ENCODE measurements at places on chromosomes 4 and X.

GRCh38 chr4:163738521-163738920, 244.0 kb downstream of the TMA16 start:
- DNase-seq, result no peak

- DNase-seq, result no peak
Measured at GRCh38 chrX:68829582-68830418, 979 bp downstream of the EFNB1 start.

DNA sequence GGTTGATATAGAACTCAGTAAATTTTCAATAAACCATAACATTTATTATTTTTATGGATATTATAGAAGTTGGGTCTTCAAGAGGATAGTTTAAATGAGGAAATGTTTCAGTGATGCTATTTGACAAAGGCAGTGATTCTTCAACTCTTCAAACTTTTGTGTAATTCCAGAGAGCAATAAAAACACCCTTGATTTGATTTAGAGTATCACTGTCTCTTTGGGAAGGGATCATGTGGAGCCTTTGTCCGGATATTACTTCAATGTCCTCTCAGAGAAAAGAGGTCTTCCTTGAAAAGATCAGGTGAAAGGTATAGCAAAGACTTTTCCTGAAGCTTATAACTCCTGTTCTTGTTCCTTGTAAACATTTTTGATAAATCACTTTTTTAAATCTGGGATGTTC, 23.3 kb downstream of the GLRA3 start:
- no peak for DNase-seq

DNA sequence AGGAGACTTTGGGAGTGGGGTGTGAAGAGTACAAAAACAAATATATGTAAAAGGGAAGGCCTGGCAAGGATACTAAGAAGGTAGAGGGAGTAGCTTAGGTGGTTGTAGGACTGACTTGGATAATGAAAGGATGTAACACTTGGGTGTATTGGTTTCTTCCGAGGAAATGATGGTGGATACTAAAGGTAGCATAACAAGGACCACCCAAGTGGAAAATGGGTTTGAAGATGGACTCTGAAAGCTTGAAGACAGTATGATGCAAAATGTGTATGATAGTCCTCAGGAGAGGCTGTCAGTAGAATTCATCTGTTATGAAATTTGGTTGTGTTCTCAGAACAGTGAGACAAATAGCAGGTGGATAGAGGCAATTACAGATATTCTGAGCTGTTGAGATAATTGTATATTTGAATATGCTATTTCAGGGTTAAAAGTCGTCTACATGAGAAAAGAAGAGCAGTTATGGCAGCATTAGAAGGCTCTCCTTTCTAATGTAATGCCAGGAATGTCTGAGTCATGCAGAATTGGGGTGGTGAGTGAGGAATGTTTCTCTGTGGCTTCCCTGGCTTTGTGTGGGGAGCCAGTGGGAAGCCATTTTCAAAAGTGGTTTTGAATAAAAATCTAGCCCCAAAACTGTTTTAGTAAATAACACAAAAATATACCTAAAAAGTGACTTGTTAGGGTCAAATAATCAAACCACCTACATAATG, 75.6 kb downstream of the FHIP1A start:
- DNase-seq, result no peak

- no peak for DNase-seq
Measured at GRCh38 chrX:17913801-17914200, 52.7 kb upstream of the RAI2 start.

GRCh38 chrX:38183596-38183995, 37.1 kb downstream of the SRPX start:
- DNase-seq, result no peak

DNA sequence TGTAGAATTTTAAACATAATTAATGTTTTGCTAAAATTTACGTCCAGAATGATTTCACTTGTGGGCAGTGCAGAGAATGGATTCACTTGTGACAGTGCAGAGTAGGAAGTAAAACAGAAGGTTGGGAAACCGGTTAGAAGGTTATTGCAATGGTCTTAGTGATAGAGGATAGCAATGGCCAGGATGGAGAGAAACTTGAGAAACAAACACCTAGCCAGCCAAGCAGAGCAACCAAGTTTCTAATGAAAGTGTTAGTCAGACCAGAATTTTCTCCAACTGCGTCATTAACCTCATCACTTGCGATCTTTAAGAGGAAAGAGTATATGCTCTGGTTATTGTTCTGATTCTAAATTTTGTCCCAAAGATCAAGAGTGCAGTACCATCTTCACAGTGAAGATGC, 50.0 kb upstream of the TBC1D9 start:
- no peak for DNase-seq

DNA sequence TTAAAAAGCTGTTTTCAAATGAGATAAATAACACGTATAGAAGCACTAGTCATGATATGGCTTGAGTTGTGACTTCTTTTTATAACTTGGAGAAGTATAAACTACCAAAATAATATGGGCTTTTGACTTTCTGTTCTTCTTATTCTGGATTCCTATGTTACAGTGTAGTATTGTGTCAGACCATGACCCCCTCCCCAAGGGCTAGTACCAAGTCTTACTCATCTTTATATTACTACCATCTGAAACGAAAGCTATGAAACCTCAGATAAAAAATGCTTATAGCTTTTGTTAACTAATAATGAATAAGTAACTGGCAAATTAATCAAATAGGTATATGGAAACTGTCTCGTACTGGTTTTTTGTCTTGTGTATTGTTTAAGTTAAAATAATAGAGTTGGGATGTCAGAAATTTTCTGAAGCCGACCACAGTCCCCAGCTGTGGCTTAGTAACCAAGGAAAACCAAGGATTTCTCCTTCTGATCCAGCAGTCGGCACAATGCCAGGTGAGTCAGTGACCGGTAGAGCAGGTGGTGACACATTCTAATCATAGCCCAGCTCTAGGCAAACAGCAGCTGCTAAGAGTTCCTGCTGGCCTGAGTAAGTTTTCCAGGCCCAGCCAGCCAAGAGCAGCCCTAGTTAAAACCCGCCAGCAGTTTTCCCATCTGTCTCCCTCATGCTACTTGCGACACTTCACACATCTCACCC, 163.3 kb upstream of the PRDX4 start:
- no peak for DNase-seq

GRCh38 chr4:86596807-86597206, 2.7 kb downstream of the PTPN13 start:
- no peak for DNase-seq

- DNase-seq, result no peak
Measured at GRCh38 chr4:26204911-26205370, 115.9 kb upstream of the RBPJ start.

DNA sequence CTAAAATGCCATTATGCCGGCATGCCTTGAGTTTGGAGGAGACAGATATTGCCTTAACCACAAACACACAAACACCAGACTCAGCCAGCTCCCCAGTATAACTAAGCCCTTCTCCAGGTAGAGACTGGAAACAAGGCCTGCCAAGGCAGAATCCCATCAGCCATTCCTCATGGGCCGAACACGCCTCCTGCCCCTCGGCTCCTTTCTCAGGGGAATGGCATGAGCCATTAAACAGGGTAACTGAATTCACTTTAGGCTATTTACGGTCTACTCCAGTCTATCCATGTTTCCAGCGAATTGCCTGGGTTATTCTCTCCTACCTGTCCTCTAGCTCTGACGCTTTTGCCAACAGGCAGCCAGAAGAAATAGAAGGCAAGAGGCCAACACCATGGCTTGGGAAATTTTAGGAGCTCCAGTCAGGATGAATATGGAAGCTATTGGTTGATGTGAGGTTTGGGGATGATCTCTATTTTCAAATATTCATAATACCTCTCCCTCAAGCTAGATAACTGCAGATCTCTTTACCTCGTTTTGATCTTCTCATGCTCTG, 4.9 kb downstream of the SEL1L3 start:
- no peak for DNase-seq

DNA sequence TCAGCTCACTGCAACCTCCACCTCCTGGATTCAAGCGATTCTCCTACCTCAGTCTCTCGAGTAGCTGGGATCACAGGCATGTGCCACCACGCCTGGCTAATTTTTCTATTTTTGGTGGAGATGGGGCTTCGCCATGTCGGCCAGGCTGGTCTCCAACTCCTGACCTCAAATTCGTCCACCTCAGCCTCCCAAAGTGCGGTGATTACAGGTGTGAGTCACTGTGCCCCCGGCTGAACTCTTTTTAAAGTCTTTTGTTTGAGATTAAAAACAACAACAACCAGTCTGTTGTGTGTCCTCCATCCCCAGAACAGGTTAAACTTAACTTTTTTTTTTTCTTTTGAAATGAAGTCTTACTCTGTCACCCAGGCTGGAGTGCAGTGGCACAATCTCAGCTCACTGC, 36.3 kb upstream of the RBPJ start:
- DNase-seq, result no peak

- DNase-seq, result no peak
Measured at GRCh38 chr4:14896656-14897175, 105.6 kb upstream of the CPEB2 start.

DNA sequence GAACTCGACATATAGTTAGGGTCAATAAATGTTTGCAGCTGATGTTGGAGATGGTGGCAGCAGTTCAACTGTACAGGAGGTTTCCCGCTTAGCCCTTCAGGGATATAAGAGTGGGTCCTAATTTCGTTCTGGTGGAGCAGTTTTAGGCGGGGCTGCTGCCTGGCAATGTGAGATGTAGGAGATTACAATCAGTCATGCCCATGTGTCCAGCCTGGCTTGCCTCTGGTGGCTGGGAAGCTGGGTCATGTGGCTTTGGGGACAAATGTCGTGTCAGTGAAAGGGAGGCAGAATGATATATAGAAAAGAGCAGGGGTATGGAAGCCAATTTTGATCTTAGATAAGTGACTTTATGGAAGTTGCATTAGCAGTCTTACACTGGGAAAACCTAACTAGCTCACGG, 129.4 kb downstream of the CLCN4 start:
- DNase-seq, result no peak

GRCh38 chr4:119149110-119149509, 13.5 kb downstream of the MYOZ2 start:
- DNase-seq, result no peak

DNA sequence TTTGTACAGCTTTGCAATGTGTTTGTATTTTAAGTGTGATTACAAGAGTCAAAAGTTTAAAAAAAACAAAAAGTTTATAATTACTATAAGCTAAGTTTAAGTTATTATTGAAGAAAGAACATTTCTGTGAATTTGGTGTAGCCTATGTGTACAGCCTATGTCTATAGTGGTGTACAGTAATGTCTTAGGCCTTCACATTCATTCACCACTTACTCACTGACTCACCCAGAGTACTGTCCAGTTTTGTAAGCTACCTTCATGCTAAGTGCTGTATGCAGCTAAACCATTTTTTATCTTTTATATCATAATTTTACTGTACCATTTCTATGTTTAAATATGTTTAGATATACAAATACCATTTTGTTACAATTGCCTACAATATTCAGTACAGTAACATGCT, 182.3 kb downstream of the RPA4 start:
- DNase-seq, result no peak

DNA sequence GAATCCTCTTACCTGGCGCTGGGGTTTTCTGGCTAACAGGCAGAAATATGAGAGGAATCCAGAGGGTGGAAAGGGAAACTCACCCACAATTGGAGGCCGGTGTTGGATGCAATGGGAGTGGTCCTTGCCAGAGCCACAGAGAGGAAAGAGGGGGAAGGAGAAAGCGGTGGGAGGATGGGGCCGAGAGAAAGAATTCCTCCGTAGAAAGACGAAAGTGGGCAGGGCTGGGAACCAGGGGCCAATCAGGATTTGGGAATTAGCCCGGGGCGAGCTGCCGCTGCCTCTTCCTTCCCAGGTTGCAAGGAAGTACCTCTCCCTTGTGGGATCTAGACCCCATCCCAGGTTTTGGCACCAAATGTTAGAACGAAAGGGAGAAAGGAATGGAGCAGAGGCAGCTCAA, 83.1 kb upstream of the SPIN4 start:
- DNase-seq, result no peak

DNA sequence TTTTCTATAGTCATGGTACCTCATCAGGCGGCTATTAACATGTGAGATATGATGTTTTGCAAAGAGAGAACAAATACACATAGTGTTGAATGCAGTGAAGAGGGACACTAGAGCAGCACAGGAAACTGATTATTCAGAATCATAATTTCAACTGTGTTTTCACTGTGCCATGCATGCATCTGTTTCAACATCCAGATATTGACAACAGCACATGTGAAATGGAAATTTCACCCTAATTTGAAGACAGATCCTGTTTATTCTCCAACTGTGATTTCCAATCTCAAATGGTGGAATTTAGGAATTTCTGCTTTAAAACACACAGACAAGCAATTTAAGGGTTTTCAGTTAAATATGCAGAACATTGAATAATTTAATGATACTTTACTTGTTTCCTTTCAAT, 288.6 kb downstream of the KCTD8 start:
- DNase-seq, result no peak

GRCh38 chrX:39476604-39477021, 621.1 kb downstream of the BCOR start:
- peak; percentile 15 for DNase-seq

- DNase-seq, result no peak
Measured at GRCh38 chr4:68606240-68606639, 30.1 kb upstream of the UGT2B17 start.

GRCh38 chr4:113031212-113031611, 18.2 kb upstream of the ANK2 start:
- no peak for DNase-seq

GRCh38 chr4:87298362-87298761, 24.3 kb downstream of the HSD17B13 start:
- no peak for DNase-seq

- DNase-seq, result peak; percentile 68
Measured at GRCh38 chr4:40840985-40841571, 91.3 kb downstream of the NSUN7 start.

- DNase-seq, result no peak
Measured at GRCh38 chrX:10433296-10433965, 187.0 kb downstream of the MID1 start.
